Fibroblast of the aortic adventitia (primary cell): ENCODE measurements at places on chromosomes 3 and 15.

DNA sequence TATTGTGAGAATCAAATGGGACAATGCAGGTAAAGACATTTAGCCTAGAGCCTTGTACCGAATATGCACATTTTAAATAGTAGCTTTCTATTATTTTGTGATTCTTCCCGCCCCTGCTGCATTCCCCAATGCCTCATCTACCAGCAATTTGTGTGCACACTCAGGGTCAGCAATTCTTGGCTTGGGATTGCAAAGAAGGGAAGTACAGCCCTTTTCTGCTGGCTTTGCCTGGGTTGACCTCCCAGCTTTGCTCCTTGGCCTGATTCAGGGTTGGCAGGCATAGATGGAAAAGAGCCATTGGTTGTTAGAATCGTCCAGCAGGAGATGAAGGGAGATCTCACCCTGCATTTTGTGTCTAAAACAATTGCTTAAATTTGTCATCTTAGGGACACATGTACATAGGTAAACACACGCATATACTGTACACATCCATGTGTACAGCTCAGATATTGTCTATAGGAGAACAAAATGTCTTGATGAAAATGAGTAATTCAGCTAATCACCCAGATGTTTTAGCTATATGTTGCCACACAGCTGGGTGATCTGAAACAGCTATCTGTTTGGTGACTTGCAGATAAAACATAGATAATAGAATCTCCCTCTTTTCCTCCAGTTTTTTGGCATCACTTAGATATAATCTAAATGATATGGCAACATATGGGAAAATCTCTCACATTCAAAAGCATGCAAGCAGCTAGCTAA is 340.9 kb upstream of the TBL1XR1 start:
- peak; percentile 87 for DNase-seq

DNA sequence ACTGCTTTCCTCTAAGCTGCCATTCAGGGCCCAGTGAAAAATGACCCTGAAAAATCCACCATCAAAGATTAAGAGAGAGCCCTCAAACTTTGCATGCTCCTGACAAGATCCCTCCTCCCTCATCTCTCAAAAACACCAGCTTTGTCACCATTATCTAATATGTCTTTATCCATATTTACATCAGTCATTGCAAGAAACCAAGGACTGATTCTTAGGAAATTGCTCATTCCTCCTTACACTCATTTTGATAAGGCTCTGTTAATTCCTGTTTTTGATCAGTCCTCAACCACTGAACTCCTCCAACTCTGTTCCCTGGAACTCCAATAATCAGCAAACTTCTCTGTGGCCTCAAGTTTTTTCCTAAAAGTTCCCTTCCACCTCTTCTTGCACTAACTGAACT is 51.8 kb downstream of the CD200 start:
- DNase-seq: peak; percentile 63

DNA sequence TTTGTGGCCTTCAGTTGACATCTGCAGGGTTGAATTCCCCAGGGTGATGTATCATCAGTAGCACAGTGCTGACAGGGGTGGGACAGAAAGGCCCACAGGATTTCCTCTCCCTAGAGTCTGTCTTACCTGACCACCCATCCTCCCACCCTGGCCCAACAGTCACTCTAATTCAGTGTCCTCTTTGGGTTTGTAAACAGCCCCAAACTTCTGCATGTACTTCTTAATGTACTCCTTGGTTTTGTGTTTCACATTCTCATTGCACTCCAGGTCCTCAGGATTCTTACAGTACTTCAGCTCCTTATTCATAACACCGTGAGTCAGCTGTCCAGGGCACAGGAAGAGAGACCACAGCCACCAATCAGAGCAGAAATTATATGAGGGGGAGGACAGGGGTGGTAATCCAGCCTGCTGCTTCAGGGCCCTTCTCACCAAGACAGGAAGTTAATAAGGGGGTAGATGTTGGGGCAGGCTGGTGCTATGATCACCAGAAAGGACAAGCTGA is 37.5 kb downstream of the NBEAL2 start:
- peak; percentile 51 for DNase-seq

DNA sequence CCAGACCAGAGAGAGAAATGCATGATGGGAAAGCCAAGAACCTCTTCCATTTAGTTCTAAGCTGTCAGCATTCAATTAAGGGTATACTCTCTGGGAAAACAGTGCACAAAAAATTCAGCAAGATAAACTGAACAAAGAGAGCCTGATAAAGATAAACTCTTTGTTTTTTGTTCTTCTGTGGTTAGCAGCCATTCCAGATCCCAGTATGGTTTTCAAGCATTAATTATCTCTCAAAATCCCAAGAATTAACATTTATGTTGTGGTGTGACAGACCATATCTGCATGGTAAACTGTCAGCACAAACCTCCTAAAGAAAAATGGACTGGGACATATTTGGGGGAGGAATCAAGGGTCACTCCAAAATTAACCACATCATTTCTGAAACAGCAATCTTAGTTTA is 124.0 kb upstream of the LRRN1 start:
- no peak for DNase-seq

DNA sequence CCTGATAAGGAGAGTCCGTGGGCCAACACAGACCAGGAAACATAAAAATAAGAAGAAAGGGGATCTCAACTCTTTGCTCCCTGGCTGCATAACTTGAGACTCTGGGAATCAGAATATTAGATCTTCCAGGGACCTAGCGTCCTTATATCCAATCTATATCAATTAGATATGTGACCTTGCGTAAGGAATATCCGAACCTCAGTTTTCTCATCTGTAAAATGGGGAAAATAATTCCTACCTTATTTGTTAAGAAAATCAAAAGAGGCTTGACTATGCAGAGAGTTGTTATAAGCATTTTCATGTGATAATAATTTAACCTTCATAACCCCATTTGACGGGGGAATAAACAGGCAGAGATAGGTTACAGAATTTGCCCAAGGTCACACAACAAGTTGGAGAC is 7.1 kb upstream of the LIPC start:
- DNase-seq: no peak

GRCh38 chr3:128917291-128917690 is 37.9 kb downstream of the ACAD9 start:
- no peak for DNase-seq

GRCh38 chr3:193984876-193985275 is 151.1 kb upstream of the HES1 start:
- no peak for DNase-seq

DNA sequence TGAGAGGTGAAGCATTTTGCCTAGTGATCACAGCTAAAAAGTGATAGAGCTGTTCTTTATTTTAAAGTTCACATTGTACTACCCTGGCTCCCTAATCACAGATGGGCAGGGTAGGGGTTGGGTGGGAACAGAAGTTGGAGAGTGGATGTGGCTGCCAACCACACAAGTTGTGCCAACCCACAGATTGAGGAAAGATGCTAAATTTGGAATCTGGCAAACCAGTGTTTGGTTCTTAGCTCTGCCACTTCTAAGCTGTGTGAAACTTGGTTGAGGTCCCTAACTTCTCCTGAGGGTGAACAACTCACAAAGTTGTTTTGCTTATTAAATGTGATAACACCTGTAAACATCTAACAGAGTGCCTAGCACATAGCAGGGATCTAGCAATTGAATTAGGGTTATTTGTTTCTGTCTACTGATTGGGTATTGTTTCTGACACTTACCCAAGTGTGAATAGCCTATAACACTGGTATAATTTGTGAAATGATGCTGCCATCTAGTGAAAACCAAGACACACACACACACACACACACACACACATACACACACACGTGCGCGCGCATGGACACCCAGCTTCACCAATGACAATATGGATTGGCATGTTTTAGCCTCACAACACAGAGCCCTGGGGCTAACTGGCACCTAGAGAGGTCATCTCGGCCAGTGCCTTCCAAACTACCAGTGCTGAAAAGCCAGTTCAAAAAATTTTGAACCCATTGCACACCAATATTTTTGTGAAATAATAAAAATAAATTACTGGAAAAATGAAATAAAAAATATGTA is 25.3 kb downstream of the ADGRG7 start:
- peak; percentile 32 for DNase-seq

DNA sequence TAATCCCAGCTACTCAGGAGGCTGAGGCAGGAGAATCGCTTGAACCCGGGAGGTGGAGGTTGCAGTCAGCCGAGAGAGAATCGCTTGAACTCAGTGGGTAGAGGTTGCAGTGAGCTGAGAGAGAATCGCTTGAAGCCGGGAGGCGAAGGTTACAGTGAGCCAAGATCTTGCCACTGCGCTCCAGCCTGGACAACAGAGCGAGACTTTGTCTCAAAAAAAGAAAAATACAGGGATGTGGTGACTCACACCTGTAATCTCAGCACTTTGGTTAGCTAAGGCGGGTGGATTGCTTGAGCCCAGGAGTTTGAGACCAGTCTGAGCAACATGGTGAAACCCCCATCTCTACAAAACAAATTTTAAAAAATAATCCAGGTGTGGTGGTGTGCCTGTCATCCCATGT is 26.8 kb downstream of the UBE2E1 start:
- DNase-seq: no peak

DNA sequence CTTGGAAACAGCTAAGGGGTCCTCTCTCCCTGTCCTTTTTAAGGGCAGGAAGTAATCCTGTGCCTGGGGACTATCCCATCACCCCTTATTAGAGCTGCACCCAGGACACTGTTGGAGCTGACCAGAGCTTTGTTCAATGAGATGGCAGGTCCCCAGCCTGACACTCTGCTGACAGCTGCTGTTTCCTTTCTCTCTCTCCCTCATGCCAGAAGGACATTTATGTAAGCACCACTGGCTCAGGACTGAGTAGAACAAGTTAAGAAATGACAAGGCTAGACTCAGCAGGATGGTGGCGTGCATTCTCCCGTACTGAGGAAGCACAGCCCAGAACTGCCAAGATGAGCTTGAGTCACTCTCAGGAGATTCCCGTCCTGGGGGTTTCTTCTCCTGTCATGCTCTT is 17.3 kb downstream of the GJD2 start:
- DNase-seq: no peak

DNA sequence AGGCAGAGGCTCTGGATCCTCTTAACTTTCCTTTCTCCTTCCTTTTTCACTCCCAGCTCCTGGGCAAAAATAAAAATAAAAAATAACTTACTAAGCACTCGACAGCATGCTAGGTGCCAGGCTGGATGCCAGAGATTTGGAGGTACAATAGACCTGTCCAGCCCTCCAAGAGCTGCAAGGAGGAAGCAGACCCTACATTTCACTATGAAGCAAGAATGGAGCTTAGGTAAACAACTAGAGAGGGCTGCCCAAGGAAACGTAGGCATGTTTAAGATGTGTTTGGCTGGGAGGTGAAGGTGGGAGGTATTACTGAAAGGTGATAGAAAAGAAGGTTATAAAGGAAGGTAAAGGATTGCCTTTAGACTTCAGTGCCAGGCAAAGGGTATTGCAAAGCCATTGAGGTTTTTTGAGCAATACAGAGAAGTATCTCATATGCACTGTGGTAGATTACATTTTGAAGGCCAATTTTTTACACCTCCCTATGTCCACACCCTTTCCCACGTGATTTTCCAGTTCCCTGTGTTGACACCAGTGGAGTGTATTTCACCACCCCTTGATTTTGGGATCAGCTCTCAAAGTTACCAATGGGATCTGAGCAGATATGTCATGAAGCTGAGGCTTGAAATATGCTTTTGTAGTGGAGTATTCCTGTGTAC is 69.1 kb downstream of the DCLK3 start:
- peak; percentile 53 for DNase-seq

DNA sequence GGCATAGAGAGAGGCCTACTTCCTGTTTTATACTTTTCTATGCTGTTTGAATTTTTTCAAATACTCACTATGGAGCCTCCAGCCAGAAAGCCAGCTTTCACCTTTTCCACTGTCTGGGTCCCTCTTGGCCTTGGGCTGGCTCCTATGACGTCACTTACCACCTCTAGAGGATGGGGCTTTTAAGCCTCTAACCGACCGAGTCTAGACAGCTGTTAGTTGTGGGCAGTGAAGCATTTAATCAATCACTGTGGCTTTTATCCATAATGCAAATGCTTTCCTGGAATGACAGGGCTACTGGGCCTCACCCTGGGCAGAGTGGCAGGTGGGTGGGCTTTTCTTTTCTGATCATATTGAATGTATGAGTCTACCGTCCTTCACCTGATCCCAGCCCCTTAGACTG is 61.9 kb downstream of the LRRK1 start:
- no peak for DNase-seq

DNA sequence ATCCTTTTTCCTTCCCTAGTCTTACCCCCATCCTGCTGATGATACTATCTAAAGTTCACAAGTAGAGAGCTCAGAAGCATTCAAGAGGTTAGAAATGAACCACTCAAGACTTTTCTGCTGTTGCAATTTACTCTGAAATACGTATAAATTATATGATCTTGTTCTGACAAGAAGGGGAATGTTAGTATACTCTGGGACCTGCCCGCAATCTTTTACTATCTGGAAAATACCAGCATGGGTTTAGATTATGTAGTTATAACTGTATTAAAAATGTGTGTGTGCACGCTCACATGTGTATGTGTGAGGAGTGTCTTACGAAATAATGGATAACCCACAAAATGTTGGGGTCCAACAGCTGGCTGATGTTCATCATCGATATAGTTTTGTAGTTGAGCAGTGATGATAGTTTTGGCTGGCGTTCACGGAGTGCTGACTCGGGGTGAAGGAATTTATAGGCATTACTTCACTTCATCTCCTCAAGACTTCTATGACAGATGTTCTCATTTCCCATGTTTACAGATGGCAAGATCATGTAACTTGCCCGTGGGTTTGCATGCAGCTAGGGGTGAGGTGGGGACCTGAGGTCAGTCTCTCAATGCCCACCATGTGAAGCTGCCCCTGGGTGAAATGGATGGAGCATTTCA is 297.5 kb upstream of the LYSMD4 start:
- DNase-seq: no peak

DNA sequence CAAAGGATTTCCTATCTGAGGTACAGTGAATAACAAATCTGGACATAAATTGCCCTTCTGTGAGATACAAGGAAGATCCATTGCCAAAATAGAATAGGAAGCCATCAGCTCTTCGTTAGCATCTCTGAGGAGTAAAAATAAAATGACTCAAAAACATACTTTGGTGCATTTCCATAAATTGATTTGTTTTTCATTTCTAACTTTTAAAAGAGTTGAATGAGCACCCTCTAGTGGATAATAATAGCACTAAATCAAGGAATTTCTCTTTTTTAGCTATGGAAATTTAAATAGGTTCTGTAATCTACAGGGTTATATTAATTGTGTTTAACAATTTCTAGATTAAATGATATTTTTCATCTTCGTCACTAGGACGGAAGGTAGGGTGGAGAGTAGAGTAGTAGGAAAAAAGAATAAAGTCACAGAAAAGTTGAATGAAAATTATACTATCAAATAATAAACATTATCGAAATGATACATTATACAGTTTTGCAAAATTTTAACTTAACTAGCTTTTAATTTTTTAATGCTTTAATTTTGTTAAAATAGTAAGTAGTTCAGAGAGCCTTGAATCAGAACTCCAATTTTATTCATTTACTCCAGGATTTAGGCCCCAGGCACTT is 6.4 kb downstream of the NSUN3 start:
- peak; percentile 62 for DNase-seq

GRCh38 chr3:42979044-42979972 is at the start of gene GASK1A:
TSS of gene GASK1A (plus strand) at chr3:42979311. CDS start at chr3:42979643, 332 bp downstream.
- peak; percentile 11 for DNase-seq

DNA sequence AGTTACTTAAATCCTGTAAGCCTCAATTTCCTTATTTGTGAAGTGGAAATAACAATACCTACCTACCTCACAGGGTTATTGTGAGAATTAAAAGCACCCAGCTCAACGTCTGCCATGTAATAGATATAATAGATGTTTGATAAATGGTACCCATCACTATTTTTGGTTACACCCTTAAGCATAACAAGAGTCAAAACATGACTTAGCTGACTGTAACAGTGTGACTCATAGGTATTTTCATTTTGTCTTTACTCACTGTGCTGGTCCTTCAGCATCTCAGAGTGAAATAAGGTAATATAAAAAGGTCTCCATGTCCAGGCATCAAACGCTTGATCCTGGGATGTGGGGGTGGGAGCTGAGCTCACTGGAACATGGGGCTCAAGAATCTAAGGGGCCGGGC is 3.1 kb downstream of the CPLX3 start:
- peak; percentile 45 for DNase-seq
